ENCODE measurements at places on chromosomes 12 and 14.

- no peak for DNase-seq
Measured at GRCh38 chr12:116808113-116809105, 70.3 kb downstream of the RNFT2 start.

- DNase-seq: no peak
Measured at GRCh38 chr12:119624966-119625365, 31.4 kb downstream of the TMEM233 start.

DNA sequence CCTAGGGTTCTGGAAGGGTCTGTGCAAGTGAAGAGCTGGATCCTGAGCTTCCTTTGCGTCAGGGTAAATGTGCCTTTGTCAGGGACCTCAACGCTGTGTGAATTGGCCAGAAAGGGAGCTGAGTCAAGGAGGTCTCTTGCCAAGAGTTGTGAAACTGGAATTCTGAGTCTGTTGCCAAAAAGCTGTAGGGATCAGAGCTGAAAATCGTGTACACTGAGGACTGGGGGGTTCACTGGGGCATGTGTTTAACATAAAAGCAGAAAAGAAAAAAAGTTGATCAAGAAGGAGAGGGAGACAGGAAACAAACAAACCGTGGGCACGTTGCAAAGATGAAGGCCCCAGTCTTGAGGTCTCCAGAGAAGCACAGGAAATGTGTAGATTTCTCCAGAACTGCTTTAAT, 1081.5 kb downstream of the VRK1 start:
- DNase-seq: no peak

- no peak for DNase-seq
Measured at GRCh38 chr14:60326274-60326673, 77.3 kb downstream of the PPM1A start.

DNA sequence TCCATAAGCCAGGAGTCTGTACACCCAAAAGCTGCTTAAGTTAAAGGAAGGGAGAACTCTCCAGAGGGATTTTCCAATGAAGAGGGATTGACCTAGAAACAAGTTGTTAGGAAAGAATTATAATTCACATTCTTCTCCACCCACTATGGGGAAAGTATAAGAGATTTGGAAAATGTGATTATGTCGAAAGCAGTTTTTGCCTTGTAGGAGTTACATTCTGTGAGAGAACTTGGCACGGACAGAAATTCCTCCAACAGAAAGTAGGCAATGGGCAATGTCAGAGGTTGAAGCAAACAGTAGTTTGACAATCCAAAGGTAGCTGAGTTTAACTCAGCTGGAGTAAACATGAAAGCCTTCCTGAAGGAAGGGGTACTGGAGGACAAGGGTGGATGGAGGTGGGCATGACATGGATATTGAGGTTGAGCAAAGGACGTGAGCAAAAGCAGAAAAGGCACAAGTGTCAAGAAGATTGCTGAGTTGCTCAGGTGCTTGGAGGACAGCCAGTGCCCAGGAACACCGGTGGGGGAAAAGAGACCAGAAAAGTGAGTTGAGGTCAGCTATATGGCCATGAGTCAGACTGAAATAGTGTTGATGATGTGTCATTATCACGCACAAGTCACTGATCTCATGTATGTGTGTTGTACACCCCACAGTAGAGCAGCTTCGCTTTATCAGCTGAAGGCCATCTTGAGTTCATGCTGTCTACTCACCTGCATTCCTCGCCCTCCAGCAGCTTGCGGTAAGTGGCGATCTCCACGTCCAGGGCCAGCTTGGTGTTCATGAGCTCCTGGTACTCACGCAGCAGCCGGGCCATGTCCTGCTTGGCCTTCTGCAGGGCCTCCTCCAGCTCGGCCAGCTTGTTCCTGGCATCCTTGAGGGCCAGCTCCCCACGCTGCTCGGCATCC, 4.0 kb downstream of the KRT5 start:
- no peak for DNase-seq

DNA sequence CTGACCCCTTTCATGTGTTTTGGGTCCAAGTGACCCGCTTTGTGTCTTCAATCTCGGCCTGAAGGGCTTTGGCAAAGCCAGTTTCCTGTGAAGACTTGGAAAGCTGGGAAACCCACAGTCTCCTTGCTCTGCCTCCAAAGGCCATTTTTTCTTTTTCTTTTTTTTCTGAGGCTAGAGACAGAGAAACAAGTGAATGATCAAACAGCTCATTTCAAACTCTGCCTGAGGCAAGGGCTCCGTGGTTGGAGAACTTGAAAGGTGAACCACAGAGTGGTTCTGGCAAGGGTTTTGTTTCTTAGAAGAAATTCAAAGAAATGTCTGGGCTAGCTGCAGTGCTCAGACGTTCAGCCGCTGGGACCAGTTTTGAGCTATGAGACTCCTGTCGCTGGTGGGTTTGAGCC, 62.7 kb downstream of the ERH start:
- DNase-seq: no peak

GRCh38 chr14:89957376-89957775, 1.6 kb downstream of the TDP1 start:
- no peak for DNase-seq

Measured in HS-27A (cell line).